ENCODE measurements at places on chromosomes 3 and 15.

GRCh38 chr3:157179365-157179803 lies 19.4 kb upstream of the CCNL1 start:
- DNase-seq, result no peak

GRCh38 chr15:78438619-78439285 lies 736 bp downstream of the IREB2 start:
- no peak for DNase-seq

- DNase-seq, result no peak
Observed at GRCh38 chr3:127209840-127210653, 17.1 kb downstream of the PRR23E start.

DNA sequence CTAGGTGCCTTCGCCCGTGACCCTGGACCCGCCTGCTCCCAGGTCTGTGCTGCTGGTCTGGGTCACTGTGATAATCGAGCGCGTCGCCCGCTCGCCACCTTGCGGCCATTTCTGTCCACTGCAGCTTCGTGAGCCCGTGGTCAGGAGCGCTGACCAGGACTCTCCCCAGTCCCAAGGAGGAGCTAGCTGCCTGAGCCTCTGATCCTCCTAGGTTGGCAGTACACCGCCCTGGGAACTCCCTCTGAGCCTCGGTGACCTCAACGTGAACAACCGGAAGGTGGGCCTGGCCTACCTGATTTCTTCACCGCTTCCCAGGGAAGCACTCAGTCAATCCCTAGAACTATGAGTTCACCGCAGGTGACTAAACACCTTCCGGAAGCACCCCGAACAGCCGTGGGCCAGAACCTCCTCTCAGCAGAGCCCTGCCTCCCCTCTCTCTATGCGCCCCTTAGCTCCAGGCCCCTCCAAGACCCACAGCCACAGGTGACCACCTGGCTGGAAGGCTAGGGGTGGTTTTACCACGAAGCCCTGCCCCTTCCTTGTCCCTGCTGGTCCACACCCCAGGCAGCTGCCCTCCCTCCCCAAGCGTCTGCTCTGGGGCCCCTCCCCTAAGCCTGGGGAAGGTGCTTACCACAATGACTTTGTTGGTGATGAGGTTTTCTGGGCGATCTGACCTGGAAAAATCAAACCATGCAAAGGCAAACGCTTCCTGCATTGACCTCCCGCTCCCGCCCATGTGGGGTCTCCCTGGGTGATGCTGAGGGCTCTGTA lies 9.7 kb downstream of the PLA2G4D start:
- DNase-seq, result no peak

DNA sequence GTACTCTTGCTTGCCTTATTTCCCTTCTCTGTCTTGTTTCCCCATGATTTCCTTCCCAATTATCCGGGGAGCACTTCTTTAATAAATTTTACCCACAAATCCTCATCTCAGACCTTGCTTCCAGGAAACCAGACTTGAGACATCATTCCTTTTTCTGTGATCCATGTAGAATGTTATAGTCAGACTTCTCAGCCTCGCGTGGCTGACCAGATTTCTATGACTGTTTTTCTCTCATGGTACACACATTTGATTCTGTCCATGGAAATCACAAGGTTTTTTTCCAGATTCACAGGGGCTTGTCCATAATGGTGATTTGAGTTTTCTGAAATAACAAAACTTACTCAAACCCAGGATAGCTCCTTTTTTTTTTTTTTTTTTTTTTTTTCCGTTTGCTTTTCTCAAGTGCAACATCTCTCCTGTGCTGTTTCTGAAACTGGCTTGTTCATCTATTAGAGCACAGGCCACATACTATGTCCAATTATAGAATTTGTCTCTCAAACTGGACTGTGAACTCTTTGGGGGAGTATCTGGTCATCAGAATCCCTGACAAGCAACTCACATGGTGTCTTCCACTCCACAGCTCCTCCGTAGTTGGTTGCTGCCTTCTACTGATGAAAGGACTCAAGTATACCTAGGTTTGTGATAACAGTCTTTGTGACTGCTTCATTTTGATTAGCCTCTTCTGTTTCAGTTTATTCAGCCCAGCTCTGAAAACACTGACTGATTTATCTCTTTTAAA lies 50.8 kb downstream of the RBMS3 start:
- no peak for DNase-seq

GRCh38 chr3:188760408-188760807 lies 411.4 kb upstream of the TPRG1 start:
- DNase-seq, result no peak

GRCh38 chr3:48364840-48365239 lies 7.2 kb upstream of the FBXW12 start:
- no peak for DNase-seq

DNA sequence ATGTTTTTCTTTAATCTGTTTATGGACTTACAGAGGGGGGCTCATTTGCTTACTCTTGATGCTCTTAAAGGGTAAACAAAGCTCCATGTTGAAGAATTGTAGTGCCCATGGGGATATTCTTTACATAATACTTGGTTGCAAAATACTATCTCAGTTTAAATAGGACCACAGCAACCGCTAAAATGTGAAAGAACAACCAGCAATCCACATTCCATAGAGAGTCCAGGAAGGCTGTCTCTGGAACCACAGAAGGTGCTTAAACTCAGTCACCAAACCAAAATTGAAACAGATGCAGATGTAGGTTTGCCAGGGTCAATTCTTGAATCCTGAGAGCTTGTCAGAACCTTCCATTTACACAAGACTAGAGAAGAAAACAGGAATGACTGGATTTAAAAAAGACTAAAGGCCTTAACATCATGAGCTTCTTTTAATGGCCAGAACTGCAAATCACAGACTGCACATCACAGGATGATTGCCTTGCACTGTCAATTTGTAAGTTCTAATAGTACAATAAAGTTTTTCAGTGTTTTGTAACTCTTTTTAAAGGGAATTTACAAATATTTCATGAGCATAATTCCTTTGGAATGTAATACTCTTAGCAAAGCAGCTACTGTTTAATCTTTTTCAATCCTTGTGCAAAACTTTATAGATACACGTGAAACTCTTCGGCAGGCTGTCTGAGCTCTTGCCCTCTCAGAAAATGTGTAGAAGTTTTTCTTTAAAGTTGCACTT lies 661.6 kb downstream of the SI start:
- DNase-seq, result peak; percentile 1

DNA sequence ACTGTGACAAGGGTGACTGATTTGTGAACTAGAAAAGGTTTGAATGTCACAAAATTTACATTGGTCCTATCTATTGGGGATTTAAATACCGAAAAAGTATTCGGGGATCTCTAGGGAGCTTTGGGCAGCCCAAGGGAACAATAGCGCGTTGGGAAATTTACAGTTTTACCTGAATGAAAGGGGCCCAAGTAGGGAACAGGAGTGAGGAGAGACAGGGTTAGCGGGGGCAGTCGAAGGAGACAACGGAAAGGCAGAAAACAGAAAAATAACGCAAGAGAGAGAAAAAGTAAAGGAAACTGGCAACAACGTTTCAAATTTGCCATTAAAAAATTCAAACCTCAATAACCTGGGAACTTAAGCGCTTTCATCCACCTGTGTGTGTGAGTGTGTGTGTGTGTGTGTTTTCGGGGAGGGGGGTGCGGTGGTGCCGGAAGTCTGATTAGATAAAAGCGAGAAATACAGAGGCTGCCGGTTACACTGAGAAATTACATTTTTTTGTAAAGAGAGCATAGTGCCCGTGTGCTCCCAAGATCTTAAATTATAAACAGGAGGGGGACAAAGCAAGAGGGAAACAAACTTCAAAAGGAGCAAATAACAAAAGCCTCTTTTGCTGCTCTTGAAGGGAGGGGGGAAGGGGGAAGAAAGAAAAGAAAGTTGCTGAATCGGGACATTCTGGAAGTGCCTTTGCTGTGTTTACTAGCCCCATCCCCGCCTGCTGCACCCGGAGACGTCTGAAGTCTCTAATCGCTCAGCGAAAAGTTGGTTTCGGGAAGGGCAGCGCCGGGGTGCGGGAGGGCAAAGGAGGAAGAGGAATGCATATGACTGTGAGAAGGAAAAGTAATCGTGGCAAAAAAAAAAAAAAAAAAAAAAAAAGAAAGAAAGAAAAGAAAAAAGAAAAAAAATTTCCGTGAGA lies 721 bp upstream of the ZIC1 start:
- no peak for DNase-seq

DNA sequence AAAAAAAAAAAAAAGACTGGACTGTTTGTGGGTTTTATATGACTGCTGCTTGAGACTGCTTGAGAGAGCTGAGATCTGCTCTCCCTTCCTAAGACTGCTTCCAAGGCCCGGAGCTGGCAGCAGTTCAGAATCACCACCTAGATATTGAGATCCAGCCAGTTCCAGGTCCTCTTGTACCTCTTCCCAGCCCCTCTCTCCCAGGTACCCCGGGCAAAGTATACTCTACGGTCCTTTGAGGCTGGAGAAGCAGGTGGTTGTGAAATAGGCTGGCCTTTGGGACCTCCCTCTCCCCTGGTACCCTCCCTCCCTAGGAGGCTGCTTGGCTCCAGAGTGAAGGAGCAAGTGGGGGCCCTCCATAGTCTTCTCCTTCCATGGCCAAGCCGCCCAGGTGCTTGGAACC lies 12.6 kb upstream of the BAHD1 start:
- no peak for DNase-seq

DNA sequence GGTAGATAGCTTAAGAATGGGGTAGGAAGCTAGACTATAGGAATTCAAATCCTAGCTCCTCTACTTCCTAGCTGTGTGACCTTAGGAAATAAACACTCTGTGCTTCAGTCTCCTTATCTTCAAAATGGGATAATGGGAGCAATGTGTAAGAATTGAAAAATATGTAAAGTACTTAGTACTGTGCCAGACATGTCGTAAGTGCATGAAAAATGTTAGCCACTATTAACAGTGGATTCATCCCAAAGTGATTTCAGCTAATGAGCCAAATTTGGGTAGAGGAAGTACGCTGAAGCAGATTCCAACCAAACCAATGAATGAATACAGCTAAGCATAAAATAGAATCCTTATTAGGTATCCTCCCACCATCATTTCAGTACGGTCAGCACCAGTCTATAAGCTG lies 192.1 kb downstream of the RORA start:
- DNase-seq, result peak; percentile 79

- no peak for DNase-seq
Observed at GRCh38 chr15:51251556-51251955, 86.8 kb downstream of the CYP19A1 start.

DNA sequence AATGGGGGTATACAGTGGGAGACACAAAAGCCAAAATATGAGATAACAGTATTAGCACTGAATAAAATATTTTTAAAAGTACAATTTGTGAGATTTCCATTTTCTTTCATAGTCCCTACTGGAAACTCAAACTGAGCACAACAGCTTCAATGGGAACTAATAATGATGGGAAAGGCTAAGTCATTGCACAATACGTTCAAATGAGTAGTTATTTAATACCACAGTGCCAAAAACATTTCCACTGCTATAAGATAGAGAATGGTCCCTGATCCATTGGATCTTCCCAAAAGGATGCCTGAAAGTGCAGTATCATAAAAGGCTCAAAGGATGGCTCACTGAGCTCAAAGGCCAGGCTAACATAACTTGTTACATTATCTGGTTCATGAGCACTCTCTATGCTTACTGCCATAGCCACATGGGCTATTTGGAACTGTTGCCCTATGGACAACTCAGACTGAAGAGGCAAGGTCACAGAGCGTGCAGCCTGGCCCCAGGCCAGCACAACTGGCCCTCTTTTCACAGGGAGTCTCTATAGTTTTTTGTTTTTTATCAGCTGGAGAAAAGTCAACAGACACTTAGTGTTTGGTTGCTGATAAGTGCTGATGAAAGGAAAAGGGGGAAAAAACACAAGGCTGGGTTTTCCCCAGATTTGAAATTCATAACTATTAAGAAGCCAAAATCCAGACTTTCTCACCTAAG lies 54.1 kb upstream of the PPIB start:
- no peak for DNase-seq

GRCh38 chr3:56421205-56421604 lies 47.1 kb downstream of the ERC2 start:
- DNase-seq, result no peak

GRCh38 chr3:125055331-125055912 lies 375 bp downstream of the HEG1 start:
- no peak for DNase-seq

DNA sequence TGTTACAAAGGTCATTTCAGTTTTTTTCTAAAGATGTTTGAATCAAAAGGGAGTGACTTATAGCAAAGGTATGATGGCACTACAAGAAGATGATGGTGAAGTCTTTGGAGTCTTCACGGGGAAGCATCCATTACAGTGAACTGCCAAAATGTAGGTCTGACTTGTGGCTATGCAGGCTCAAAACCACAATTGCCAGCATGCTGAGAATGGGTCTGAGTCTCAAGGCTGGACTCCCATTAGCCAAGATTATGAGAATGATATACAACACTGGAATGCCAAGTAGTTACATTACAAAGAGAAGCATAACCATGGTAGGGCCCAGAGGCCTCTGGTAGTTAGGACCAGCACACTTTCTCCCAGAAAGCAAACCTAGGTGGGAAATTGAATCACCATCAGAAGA lies 194.2 kb downstream of the MTHFS start:
- DNase-seq, result no peak

DNA sequence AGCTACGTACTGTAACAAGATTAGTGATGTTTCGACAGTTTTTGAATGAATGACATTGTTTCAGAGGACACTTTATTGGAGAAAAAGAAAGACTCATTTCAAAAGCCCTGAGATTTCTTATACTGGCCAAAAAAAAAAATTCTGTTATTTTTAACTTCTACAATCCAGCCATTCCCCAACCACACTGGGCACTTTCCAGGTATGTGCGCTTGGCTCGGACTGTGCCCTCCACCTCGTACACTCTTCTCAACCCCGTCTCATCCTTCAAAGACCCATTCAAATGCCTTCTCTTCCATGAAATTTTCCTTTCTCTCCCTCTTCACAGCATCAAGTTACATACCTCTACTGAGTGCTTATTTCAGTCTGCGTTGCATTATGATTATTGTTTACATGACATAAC lies 328.5 kb upstream of the SOX2 start:
- DNase-seq, result no peak

GRCh38 chr15:101445562-101446517 lies 43.7 kb downstream of the PCSK6 start:
- DNase-seq, result no peak

Measured in fibroblast of skin of left biceps (primary cell).